ENCODE measurements at places on chromosomes 12 and 14.

DNA sequence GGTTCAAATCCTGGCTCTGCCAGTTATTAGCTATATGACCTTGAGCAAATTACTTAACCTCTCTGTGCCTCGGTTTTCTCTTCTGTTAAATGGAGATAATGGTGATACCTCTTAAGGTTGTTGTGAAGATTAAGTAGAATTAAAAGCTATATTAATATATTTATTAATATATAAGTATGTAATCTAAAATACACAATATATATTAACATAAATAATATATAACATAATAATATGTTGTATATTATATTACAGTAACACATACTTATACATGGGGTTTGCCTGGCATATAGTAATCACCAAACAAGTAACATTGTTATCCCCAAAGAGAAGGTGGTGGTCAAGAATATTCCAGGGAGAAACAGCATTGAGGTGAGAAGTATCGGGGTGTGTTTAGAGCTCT lies 92.0 kb downstream of the CMKLR1 start:
- DNase-seq = no peak

- DNase-seq = no peak
These were observed 47.7 kb downstream of the CIT start for GRCh38 chr12:119829439-119829838.

DNA sequence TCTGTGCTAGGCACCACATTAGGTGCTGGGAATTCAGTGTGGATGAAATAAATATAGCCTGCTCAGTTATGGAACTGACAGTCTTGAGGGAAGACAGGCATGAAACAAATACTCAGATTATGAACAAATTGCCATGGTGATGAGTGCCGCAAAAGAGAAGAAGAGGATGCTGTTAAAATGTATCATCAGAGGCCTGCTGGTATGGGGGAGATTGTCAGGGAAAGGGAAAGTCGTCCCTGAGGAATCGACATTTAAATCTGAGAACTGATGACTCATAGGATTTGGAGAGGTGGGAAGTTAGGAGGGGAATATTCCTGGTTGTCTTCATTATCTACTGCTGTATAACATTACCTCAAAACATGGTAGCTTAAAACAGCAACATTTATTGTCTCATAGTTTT lies 42.0 kb downstream of the PPP1R36 start:
- DNase-seq = no peak

- DNase-seq = no peak
These were observed 286.6 kb downstream of the AACS start for GRCh38 chr12:125351788-125352187.

DNA sequence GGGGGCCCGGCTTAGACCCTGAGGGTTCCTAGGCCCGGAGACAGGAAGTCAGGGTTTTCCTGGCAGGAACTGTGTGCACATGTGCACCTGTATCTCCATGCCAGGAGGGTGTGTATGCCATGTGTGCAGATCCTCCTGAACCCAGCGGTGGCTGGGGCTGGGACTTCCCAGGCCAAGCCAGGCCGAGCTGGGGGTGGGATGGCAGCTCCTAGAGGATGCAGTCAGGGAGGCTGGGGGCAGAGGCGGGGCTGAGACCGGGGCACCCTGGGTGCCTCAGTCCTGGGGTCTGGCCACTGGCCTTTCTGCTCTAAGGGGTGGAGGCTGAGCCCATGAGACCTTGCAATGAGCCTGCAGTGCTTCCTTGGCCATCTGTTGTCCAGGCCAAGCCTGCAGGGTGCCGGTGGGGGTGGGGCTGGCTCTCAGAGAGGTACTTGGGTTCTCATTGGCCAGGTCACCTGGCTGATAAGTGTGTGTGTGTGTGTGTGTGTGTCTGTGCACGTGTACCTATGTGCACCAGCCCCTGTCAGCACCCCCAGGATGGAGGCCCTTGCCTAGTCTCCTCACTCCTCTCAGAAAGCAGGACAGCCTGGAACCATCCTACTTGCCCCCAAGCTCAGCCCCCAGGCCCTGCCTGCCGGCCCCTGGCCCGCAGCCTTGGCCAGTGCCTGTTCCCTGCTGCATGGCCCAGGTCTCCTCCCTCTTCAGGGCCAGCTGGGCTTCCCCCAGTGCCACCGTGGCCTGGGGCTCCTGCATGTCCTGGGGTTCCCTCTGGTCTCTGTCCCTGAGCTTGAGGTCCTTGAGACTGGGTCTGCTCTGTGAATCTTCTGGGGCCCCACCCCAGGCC lies 10.6 kb upstream of the TNFAIP2 start:
- DNase-seq = no peak

- no peak for DNase-seq
These were observed 14.5 kb upstream of the KICS2 start for GRCh38 chr12:64236549-64236948.

DNA sequence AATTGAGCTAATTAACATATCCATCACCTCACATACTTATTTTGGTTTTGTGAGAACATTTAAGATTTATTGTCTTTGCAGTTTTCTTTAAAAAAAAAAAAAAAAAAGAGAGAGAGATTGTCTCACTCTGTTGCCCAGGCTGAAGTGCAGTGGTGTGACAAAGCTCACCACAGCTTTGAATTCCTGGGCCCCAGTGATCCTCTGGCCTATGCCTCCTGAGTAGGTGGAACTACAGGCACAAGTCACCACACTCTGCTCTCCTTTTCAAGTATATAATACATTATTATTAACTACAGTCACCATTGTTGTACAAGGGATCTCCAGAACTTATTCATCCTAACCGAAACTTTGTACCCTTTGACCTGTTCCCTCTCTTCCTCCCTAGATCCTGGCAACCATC lies 64.0 kb downstream of the NUMB start:
- no peak for DNase-seq

GRCh38 chr12:101459642-101460346 lies 15.3 kb upstream of the SPIC start:
- DNase-seq = peak; percentile 34

Data from suppressor macrophage (primary cell).